Right cardiac atrium (tissue), 5 donors: ENCODE measurements at places on chromosomes 7 and 10. TPM values are rescaled to one million over a fixed set of nuclear protein-coding genes. Genes with fewer than 3 reads are reported as not detected.

DNA sequence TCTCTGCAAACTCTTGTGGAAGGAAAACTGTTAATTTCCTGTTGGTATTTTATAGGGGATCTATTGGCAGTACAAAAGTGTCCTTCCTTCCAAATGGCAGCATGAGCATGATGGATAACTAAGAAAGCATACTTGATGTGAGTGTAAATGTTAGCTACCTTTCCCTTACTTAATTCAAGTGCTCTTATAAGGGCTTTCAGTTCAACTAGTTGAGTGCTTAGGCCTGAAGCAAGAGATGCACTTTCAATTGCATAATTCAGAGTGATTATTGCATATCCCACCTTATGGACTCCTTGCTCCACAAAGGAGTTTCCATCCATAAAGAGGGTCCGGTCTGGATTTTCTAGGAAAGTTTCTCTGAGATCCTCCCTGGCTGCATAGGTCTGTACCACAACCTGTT is 56.3 kb upstream of the CYP2C8 start:
- DNase-seq, result no peak

The MYL10 gene
- not detected for polyA plus RNA-seq

DNA sequence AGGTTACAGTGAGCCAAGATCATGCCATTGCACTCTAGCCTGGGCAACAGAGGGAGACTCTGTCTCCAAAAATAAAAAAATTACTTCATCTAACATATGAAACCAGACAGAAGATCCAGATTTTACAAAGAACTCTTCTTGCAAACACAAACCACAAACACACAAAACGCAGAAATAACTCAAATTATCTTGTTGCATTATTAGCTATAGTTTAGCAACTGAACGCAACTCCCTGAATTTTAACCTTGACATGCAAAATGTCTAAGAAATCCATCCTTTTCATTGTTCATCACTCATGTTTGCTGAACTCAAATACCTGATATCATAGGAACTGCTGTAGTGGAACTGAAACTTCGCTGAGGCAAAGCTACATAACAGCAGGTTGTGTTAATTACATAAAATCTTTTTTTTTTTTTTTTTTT is 64.1 kb downstream of the MICU1 start:
- DNase-seq, result no peak

GRCh38 chr7:105723572-105723971 is 142.3 kb upstream of the EFCAB10 start:
- DNase-seq, result no peak

The SLC13A1 gene
- not detected for polyA plus RNA-seq

The ARMC3 gene
- not detected for polyA plus RNA-seq

The FAM241B gene
- polyA plus RNA-seq, result 5.6 TPM
